NCI-H146 (cell line): ENCODE measurements at places on chromosomes 2 and 18.

DNA sequence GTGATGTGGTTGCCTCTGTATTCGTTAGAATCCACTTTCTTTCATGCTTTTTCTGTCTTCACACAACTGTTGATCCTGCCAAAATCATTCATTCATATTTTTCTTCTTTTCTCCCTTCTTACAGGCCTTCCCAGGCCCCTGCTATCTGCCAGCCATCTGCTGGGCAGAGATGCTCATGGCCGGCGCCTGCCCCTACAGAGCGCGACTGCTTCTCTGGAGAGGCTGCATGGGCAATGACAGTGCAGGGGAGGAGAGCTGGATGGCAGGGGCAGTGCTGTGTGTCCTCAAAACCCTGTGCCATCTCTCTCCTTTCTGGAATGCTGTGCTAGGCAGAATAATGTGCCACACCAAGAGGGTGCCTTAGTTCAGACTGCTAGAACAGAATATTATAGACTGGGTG, 125.2 kb downstream of the INHBB start:
- DNase-seq, result no peak

DNA sequence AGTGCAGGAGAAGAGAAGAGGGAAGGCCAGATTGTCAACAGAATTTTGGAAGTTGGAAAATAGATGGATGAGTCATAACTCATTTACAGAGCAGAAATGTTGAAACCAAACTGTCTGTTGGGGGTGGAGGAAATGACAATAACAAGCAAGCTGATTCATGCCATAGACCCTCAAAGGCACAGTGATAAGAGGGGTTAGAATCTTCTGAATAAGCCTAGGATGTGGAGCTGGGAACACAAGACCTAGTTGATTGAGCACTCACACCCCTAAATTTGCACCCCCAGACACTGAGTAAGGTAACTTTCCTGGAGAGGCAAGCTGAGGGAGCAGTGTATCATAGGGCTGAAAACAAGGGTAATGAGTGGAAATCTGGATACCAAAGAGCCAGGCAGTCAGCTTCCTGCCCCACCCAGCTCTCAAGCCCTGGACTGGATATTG, 141.4 kb downstream of the SCG2 start:
- peak; percentile 39 for DNase-seq

DNA sequence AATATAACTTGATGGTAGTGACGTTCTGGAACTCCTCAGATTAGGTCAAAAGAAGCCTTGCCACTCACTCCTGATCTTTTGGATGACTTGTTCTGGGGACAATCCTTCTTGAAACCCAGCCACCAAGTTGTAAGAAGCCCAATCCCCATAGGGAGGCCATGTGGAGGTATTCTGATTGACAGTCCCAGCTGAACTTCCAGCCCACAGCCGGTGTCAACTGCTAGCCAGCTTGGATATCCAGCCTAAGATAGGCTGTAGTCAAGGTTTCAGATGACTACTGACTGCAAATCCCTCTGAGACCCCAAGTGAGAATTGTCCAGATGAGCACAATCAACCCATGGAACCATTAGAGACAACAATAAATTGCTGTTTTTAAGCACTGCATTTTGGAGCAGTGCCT, 31.4 kb downstream of the EIF2AK2 start:
- DNase-seq, result no peak

DNA sequence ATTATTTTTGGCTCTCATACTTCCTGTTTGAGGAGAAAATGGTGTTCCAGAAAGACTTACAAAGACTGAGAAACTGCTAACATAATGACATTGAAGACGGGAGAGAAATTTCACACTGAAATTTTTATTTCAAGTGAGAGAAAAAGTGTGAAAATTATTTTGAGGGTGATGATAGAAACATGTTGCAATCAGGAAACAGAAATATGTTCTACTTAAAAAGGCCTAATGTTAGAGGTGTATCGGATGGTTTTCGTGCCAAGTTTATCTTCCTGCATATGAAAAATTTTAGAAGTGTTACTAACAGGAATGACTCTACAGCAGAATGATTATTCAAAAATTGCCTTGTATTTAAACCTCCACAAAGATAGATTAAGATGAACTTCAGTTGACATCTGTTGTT, 50.5 kb downstream of the KCNE4 start:
- DNase-seq, result no peak

- peak; percentile 74 for DNase-seq
These were observed 1.1 kb downstream of the TTL start for GRCh38 chr2:112483042-112483473.

DNA sequence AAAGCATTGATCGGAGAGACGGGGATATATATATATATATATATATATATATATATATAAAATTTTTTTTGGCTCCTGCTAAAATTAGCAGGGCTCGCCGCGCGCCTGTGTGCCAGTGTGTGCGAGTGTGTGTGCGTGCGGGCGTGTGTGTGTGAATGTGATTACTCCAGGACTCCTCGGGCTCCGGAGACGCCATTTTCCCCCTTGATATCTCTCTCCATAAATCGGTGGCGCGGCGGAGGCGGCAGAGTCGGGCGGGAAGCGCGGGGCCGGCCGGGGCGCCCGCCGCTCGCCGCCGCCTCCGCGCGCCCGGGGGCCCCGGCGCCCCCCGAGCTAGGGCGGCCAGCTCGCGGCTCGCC, 795 bp upstream of the SETBP1 start:
- peak; percentile 88 for DNase-seq

DNA sequence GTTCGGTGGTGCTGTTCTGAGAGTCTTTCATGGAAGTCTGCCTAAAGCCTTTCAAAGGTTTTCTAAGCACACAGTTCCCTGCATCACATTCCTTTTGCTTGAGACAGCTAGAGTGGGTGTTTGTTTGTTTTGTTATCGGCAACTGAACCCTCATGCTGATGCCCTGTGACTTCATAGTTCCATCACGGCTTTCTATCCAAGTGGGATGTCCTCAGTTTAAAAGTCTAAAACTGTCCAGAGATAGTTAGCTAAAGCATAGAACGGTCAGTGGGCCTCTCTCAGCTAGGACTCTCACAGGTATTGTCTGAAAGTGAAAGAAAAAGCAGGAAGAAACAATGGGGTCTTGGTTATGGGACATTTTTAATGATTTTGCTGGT, 337.3 kb downstream of the OSR1 start:
- DNase-seq, result no peak

DNA sequence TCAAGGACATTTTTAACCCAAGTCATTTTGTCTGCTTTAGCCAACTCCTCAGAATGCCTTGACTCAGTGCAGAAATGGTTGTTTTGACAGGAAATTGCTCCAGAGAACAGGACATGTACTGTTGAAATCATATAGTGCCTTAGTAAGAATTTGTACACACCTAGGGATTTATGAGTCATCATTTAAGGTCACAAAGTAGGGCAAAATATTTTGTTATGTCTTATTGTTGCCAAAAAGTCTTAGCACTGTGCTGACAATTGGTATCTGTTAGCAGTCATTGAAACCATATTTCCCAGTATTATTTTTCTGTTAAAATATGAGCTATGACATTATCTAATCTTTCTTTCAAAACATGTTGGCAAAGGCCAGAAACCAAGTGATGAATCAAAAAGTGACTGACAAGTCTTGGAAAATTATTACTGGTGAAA, 104.5 kb downstream of the OSBPL6 start:
- DNase-seq, result no peak

DNA sequence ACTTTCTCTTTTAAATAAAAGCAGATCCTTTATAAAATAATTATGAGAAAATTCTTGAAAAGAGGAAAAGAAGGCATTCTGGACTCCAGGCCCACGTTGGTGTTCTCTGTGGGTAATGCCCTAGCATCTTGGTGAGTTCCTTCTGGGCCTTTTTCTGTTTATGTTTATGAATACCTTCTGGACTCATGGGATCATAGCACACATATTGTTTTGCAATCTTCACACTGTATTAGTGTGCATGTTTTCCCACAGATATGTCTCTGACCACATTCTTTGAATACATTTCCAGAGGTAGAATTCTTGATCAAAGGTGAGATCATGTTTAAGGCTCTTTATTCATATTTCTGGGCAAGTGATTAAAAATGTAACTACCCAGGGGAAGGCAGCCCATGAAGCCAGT, 15.9 kb downstream of the GLI2 start:
- DNase-seq, result no peak

DNA sequence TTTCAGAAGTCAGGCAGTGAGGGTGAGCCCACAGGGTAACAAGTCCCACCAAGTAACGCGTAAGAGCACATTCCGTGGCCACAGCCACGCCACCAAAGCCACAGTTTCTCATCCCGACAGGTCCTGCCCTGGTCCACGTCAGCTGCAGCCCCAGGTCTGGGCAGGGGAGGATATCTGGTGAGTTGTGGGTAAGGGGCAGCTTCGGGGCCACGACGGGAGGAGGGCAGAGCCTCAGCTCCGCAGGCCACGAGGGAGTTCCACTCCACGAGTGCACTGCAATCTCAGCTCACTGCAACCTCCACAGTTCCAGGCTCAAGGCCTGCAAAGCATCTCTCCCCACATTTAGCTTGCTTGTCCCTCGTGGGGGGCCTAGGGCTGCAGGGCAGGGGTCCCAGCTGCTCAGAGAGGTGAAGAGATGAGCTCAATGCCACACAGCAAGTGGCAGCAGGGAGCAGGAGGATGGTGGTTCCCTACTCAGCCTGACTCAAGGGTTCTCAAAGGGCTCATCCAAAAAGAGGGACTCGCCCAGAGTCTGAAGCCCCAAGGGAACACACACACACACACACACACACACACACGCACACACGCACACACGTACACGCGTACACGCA, 12.5 kb downstream of the SNORC start:
- no peak for DNase-seq
